CD8-positive, alpha-beta memory T cell (primary cell): ENCODE measurements at places on chromosomes 16 and 17. TPM values are rescaled to one million over a fixed set of nuclear protein-coding genes. Genes with fewer than 3 reads are reported as not detected.

KIF2B gene
- not detected for total RNA-seq

SLC5A11 gene
- 0.20 TPM for total RNA-seq

C16orf74 gene
- total RNA-seq = 1.3 TPM

EXOSC6 gene
- total RNA-seq = 44.5 TPM

MILR1 gene
- 0.66 TPM for total RNA-seq

NPIPA5 gene
- 12.4 TPM for total RNA-seq

FOXN1 gene
- total RNA-seq = not detected

TUBB3 gene
- 0.38 TPM for total RNA-seq

DNA sequence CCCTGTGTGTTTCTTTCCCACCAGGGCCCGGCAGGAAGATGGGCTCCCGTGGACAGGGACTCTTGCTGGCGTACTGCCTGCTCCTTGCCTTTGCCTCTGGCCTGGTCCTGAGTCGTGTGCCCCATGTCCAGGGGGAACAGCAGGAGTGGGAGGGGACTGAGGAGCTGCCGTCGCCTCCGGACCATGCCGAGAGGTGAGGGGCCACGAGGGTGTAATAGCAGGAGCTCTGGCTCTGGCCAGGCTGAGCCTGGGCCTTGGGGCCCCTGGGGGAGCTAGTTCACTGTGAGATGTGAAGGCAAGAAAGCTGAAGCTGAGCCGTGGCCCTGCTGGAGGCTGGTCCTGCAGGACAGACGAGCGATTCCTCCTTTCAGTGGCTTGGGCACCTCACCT, 20.0 kb downstream of the C1QTNF1 start:
- H3K27ac ChIP-seq = no peak overlapping the region
- H3K36me3 ChIP-seq = no peaks in the 10 kb centered on the region
- H3K4me3 ChIP-seq = no peak overlapping the region
- no peak for DNase-seq
- no peaks in the 10 kb centered on the region for H3K27me3 ChIP-seq

GRCh38 chr16:61862221-61863155, 173.8 kb downstream of the CDH8 start:
- H3K36me3 ChIP-seq = no peaks in the 10 kb centered on the region
- no peaks in the 10 kb centered on the region for H3K27me3 ChIP-seq
- no peaks in the 10 kb centered on the region for H3K4me1 ChIP-seq
- H3K4me3 ChIP-seq = no peak overlapping the region
- no peak for DNase-seq

DNA sequence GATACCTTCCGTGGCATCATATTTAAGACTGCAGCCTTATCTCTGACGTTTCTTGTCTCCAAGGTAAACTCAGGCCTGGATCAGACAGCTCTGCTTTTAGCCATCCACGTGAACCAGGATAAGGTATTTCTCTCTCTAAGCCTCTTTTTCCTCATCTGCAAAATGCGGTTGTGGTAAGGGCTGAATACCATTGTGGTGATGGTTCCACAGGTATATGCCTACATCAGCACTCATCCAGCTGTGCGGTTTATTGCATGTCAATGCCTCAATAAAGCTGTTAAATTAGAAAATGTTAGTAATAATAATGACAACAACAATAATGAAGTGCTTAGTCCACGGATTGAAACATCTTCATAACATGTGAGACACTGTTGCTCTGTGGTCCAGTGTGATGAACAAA, 104.4 kb downstream of the GRIN2A start:
- DNase-seq = no peak
- H3K4me1 ChIP-seq = no peaks in the 10 kb centered on the region
- H3K4me3 ChIP-seq = no peak overlapping the region
- H3K36me3 ChIP-seq = no peaks in the 10 kb centered on the region
- H3K27ac ChIP-seq = no peak overlapping the region

DNA sequence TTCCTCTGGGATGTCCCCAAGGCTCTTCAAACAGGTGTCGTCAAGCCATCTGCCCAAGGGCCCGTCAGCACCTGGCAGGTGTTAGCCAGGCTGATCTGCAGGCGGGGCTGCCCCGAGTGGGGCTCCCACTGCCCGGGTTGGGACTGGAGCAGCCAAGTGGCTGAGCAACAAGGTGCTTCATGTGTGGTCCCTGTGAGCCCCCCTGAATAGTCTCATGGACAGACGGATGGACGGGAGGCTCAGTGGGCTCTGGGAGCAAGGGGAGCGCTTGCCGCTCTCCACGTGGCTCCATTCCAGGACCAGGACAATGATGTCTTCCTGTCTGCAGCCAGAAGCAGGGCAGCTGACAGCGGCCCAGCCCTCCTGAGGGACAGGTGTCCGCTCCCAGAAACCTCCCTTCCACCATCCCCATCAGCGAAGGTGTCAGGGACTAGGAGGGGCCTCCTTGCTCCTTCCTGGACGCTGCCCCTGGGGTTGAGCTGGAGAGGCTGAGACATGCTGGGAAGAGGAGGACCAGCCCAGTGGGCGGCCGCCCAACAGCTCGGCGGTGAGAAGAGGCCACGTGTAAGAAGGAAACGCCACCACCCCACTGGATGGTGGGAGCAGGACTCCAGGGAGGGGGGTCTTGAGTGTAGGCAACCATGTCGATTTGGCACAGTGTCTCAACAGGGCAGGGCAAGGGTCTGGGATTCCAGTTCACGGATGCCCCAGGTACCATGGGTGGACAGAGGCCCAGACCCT, 9.6 kb downstream of the SNAI3 start:
- no peak for DNase-seq
- no peak overlapping the region for H3K27ac ChIP-seq
- H3K27me3 ChIP-seq = no peaks in the 10 kb centered on the region
- H3K4me1 ChIP-seq = peaks cover 13% of the 10 kb centered on the region
- H3K36me3 ChIP-seq = peaks cover 21% of the 10 kb centered on the region
- no peak overlapping the region for H3K4me3 ChIP-seq

DNA sequence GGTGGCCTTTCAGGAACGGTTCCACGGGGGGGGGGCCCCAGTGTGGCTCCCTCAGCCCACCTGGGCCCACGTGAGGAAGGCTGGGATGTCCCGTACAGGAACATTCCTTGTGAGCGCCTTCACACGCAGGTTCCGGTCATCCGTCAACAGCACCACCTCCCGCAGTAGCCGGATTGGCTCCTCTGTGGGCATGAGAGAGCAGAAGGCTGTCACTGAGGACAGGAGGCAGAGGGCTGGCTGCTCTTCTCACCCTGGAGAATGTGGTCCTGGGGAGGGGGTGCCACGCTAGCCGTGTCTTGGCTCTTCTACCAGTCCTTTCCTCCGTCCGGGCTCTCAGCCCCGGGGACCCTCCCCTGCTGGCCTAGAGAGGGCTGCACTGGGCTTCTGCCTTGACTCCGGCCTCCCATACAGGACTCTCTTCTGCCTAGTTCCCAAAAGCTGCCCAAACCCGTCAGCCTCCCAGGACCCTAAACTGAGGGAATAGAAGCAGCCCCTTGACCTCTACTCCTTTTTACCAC, 6.6 kb downstream of the HIC1 start:
- DNase-seq = no peak
- no peaks in the 10 kb centered on the region for H3K27me3 ChIP-seq
- H3K4me3 ChIP-seq = no peak overlapping the region
- H3K4me1 ChIP-seq = peaks cover 3% of the 10 kb centered on the region

- H3K27me3 ChIP-seq = no peaks in the 10 kb centered on the region
- peaks cover 34% of the 10 kb centered on the region for H3K36me3 ChIP-seq
- no peaks in the 10 kb centered on the region for H3K4me1 ChIP-seq
- H3K4me3 ChIP-seq = no peak overlapping the region
These were observed 29.6 kb downstream of the COG4 start for GRCh38 chr16:70493802-70494201.

DNA sequence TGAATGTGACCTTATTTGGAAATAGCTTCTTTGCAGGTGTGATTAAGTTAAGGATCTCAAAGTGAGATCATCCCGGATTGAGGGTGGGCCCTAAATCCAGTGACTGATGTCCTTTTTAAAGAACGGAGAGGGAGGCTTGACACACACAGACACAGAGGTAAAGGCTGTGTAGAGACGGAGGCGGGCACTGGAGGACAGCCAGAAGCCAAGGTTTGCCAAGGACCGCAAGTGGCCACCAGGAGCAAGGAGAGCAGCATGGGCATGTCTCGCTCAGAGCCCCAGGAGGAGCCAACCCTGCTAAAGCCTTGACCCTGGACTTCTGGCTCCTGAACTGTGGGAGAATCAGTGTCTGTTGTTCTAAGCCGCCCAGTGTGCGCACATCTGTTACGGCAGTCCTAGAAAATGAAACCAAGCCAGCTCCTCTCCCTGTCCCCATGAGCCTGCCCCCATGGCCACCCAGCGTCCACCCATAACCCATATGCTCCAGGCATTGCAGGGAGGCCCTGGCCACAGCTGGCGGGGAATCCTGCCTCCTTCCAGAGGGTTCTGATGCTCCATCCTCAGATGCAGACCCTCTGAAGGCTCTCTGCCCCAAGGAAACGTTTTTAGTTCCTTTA, 15.2 kb downstream of the CNGB1 start:
- no peak overlapping the region for H3K4me3 ChIP-seq
- H3K27me3 ChIP-seq = no peaks in the 10 kb centered on the region
- no peak for DNase-seq
- H3K36me3 ChIP-seq = no peaks in the 10 kb centered on the region
- no peaks in the 10 kb centered on the region for H3K4me1 ChIP-seq

DNA sequence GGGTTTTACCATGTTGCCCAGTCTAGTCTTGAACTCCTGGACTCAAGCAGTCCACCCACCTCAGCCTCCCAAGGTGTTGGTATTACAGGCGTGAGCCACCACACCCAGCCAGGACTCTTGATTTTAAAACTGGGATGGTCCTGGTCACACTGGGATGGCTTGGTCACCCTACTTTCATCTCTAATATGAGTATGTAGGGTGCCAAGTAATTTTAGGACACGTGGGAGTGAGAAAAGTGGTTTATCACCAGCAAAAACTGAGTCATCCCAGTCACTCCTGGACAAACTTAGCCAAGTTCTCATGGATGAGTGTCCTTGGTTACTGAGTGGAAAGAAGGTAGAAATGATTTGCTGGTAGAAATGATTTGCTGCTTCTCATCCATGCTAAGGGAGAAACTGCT, 9.9 kb downstream of the CLEC19A start:
- no peaks in the 10 kb centered on the region for H3K27me3 ChIP-seq
- H3K4me3 ChIP-seq = no peak overlapping the region
- DNase-seq = no peak

GRCh38 chr17:77597418-77598240, 360.9 kb upstream of the TNRC6C start:
- no peaks in the 10 kb centered on the region for H3K27me3 ChIP-seq
- no peak overlapping the region for H3K4me3 ChIP-seq
- no peaks in the 10 kb centered on the region for H3K36me3 ChIP-seq
- no peak overlapping the region for H3K27ac ChIP-seq
- H3K4me1 ChIP-seq = no peaks in the 10 kb centered on the region

DNA sequence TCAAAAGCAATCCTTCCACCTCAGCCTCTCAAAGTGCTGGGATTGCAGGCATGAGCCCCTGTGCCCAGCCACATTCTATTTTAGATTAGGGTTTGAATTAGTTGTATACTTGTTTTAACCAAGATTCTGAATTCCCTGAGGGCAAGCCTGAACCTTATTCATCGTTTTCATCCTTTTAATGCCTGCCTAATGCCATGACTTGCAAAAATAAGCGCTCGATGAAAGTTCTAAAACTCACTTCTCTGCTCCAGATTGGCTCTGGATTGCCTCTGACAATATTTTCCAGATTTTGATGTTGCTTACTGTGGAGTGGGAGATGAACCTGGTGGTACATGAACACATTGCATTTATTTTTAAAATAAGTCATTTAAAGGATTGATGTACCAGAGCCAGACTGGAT, 90.9 kb upstream of the CACNG3 start:
- H3K27ac ChIP-seq = no peak overlapping the region
- no peaks in the 10 kb centered on the region for H3K4me1 ChIP-seq
- peaks cover 2% of the 10 kb centered on the region for H3K36me3 ChIP-seq
- H3K27me3 ChIP-seq = no peaks in the 10 kb centered on the region
- H3K4me3 ChIP-seq = no peak overlapping the region
